NCI-H1436 treated with DMSO at 0.1 percent for 48 hours (cell line): ENCODE measurements at places on chromosomes 5 and 9.

DNA sequence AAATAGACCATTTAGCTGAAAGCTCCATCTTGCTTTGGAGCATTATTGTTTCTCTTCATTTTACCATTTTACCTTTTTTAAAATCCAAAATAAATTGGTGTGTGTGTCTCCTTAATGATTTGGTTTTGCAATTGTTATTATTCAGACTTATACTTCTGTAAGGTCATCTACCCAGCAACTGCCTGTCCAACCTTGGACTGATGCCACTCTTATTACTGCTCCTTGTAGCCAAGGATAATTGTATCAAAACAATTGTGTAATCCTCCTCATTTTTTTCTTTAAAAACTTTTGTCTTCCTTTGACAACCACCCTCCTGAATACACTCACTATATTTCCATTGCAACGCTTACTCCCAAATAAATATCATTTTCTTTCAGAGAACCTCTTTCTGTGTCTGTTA lies 30.3 kb upstream of the HMGCR start:
- DNase-seq, result no peak

- DNase-seq, result no peak
Measured at GRCh38 chr5:88979244-88979643, 96.3 kb upstream of the MEF2C start.

DNA sequence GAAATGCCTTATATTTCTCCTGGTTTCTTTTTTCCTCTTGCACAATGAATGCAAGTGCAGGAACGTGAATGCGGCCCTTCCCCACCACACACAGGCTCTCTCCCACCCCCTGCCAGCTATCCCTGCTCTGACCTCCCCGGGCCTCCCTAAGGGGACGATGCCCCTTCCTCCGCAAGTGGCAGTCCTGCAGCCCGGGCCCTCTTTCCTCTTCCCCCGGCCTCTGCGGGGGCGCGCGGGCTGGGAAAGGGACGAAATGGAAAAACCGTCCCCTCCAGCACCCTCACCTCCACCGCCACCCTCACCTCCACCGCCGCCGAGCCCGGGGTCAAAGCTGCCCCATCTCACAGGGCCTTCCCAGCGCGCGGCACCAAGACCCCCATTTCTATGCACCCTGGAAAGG lies 44.7 kb downstream of the GAS1 start:
- no peak for DNase-seq

GRCh38 chr5:160278343-160278742 lies 34.0 kb downstream of the CCNJL start:
- no peak for DNase-seq

DNA sequence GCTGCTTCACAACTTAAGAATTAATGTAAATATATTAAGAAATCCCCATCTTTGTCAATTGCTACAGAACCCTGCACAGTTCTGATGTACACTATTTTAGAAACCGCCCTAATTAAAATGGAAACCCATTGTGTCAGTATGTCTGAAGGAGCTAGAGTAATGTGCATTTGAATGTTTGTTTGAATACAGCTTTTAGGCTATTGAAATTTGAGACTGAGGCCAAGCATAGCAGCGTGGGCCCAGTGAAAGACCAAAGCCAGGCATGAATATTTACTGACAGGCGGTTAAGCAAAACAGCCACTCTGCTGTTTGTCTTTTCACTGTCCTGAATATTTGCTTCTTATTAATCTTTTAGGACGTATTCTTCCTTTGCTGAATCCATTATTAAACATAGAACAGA lies 252.3 kb downstream of the IZUMO3 start:
- DNase-seq, result no peak

DNA sequence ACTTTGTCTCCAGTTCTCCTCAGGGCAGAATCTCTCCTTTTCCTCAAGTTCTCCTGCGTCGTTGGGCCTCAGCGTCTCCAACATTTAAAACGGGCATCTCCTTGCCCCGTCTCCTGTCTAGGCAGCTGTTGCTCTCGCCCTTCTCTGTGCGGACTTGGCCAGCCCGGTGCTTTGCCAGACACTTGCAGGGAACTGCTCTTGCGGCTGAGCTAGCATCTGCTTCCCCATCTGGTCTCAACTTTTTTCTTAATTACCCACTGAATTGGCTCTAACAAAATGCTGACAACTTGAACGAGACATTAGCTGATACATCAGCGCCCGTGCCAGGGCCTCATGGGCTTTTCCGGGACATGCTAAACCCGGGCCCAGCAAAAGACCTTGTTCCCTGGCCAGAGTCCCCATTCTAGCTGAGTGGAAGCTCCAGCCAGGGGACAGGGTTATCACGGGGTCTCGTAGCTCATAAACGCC lies 25.1 kb downstream of the ZNF618 start:
- DNase-seq, result no peak

GRCh38 chr9:27934471-27934870 lies 361.2 kb upstream of the C9orf72 start:
- no peak for DNase-seq

DNA sequence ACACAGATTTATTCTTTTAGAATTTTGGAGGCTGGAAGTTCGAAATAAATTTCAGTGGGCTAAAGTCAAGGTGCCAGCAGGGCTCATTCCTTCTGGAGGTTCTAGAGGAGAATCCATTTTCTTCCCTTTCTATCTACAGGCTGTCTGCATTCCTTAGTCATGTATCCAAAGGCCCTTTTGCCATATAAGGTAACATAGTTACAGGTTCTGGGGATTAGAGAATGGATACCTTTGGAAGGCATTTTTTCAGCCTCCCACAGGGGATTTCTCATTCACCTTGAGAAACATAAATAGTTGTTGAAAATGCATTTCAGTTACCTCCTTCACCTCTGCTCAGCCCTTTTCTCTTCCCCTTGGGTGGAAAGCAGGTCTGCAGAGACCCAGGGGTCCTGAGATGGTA lies 280.0 kb upstream of the MAP3K1 start:
- DNase-seq, result no peak

GRCh38 chr5:756865-757345 lies 27.6 kb downstream of the ZDHHC11B start:
- DNase-seq, result no peak

DNA sequence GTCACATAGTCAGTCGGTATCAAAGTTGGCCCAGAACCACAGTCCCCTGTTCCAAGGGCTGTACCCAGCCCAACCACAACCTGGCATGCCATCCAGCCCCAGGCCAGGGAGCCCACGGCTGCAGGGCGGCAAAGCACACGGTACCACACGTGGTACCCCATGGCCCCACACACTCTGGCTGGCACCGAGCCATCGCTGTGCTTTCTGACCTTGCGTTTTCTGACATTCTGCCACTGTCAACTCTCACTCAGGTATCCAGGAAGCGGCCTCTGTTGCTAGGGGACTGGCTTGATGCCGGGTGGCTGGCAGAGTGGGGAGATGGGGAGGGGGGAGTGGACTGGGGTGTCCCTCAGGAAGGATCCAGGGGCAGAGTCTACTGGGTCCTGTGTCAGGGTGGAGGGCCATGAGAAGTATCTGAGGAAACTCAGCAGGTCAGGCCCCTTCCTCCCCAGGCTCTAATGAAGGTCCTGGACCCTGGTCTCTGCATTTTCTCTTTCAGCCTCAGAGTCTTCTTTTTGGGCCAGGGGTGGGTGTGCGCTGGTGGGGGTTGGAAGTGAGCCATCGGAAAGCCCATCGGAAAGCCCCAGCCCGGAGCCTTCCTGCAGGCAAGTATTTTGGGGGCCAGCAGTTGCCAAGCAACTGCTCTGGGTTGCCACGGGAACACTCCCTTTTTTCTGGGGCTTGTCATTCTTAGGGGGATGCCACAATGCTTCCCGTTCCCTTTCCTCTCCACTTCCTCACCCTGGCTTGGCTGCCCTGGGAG lies 21.0 kb upstream of the RALGDS start:
- DNase-seq, result no peak

DNA sequence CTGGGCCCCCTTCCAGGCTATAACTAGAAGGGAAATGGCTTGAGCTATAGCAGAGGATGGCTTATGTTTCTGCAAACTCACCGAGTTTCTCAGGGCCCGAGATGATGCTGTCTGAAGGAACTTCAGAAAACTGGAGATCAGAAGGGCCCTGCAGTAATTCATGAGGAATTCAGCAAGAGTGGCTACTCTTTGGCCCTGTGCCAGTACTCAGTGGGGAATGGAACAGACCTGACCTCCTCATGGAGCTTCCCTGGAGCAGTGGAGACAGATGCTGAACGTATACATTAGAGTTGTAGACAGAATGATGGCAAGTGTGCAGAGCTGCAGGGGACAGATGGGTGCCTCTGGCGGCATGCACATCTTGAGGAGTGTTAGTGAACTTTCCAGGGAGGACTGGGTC lies 17.3 kb upstream of the SMIM32 start:
- DNase-seq, result no peak

DNA sequence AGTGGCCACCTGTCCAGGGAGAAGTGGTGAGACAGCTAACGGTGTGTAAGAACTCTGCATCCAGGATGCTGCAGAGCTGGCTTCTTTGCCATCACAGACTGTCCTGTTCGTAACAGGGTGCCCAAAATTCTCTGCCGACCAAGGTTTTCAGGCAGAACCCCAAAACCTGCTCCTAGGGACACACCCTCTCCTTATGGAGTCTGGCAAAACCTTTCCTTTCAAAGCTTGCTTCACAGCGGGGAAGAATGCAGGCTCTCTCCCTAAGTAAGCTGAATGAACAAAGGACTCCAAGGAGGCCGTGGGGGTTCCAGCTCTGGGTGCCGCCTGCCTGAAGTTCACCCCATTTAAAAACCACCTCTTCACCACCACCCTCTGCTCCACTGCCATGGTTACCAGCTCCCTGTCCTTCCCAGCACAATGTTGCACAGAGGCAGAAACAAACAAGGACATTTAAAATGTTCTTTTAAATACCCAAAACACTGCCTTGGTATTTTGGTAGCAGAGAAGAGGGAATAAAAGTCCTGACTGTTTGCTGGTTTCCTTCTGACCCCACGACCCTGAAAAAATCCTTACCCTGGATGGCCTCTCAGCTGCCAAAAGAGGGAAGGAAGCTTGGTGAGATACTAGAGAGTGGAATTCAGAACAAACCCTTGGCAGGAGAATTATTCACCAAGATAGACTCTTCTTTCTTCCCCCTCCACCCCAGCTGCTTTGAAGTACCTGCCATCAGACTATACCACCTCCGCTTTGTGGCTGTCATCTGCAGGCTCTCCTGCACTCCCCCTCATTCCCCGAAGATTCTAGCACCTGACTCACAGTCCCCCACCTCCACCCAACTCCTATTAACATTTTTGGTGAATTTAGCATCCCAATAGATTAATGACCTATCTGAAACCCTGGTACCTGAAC lies 7.1 kb upstream of the KLF9 start:
- DNase-seq, result no peak

GRCh38 chr9:107020040-107020530 lies 157.1 kb downstream of the ZNF462 start:
- DNase-seq, result no peak

DNA sequence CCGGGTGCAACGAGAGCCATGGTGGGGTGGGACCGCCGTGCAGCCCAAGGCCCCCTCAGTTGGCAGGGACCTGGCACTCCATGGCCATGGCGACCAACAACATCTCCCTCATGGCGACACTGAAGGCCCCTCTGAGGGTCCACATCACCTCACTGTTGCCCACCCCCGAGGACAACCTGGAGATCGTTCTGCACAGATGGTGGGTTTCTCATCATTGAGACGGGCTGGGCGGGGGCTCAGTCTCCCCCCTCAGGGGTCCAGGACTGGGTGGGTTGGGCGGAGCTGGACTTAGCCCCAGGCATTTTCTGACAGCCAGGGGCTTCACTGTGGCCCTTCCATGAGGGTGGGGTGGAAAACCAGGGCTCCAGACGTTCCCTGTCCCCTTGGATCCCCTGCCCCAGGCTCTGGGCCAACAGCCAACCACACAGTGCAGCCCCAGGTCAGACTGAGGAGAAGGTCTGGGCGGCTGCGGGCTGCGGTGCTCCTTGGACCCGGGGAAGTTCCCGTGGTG lies 734 bp downstream of the PAEP start:
- DNase-seq, result no peak

GRCh38 chr9:72856972-72857623 lies 95.8 kb downstream of the ALDH1A1 start:
- no peak for DNase-seq

GRCh38 chr5:758698-759053 lies 25.9 kb downstream of the ZDHHC11B start:
- DNase-seq, result no peak

DNA sequence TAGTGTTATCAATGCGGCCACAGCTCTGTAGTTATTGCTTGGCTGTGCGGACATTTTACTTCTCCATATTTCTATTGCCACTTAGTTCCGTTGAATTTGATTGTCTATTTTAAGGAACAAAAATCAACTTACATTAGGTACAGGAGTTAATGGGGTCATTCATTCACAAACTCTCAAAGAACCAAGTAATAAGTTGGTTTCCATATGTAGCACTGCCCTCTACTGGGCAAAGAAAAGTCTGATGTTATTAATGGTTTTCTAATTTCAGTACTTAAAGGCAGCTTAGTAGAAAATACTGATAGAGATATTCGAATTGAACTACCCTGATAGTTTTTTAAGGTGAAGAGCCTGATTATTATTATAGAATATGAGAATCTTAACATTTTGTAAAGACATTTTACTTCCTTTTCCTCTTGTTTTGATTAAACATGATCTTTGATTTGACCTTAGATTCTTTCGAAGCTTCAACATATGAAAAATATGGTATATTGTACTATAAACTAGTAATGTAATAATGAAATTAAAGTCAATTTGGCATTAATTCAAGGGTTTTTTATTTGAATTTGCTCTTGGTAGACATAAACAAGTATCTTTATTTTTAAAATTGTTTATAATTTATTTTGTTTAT lies 119.5 kb upstream of the CTNND2 start:
- no peak for DNase-seq

DNA sequence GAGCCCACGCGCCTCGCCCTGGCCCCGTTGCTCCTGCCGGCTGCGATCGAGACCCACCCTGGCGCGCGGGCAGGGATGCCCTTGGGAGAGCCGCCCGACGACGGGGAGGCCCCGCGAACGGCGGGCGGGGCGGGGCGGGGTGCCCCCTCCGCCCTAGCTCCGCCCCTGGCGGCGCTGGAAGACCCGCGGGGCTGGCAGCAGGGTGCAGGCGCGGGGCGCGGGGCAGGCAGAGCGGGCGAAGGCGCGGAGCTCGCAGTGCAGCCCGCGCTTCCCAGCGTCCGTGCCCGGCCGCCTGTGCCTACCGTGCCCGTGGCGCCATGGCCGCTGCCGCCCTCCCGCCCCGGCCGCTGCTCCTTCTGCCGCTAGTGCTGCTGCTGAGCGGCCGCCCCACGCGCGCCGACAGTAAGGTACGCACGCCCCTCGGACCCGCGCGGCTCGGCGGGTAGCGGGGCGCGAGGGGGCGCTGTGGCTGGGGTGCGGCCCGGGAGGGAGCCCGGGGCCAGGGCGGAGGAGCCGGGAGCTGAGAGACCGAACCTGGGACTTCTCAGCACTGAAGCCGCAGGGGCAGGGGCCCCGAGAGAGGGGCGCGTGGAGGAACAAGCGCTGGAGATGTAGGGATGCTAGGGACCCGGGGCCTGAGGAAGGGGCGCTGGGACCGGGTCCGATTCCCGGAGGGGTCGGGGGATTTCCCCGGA lies at the start of gene OLFML2A:
Gene OLFML2A, plus strand, starts transcription at position 180 of the 695 bp plus-strand sequence. Its CDS starts 138 bp downstream, at position 318.
- DNase-seq, result no peak

GRCh38 chr5:135010502-135011354 lies 23.3 kb downstream of the PITX1 start:
- no peak for DNase-seq

DNA sequence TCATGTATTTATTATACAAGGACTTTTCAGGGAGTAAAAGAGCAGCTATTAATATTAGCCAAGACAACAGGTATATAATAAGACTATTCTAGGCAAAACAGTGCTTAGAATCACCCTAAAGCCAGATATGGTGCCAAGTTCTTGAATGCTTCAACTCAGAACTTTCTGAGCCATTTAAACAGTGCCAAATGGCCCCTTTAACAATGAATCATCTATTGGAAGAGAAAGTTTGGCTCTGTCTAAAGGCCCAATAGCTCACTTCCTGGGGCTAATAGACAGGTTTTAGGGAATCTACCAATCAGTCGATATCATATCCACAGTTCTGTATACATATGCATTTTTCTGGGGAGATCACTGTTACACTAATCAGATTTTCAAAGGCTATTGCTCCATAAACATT lies 42.9 kb downstream of the ZNF474 start:
- DNase-seq, result no peak
